Suppressor macrophage (primary cell): ENCODE measurements at places on chromosomes 5 and 9.

GRCh38 chr9:3733039-3733408 lies 207.2 kb upstream of the RFX3 start:
- no peak for DNase-seq

GRCh38 chr5:181221792-181222629 lies 1.1 kb upstream of the TRIM41 start:
- peak; percentile 93 for DNase-seq

DNA sequence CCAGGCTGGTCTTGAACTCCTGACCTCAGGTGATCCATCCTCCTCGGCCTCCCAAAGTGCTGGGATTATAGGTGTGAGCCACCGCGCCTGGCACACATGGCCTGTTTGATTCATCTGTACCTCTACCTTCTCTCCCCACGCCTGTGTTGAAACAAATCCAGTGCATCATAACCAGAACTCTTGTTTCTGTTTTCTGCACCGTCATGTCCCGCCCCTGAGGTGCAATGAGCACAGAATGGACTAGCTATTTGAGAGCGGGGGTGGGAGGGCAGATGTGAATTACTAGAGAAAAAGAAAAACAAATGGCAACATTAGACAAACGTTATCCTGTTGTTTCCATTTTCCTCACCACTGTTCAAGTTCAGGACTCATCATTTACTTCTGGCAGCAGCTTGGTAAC lies 10.7 kb upstream of the FAM193B start:
- DNase-seq: no peak

- no peak for DNase-seq
These were observed 13.4 kb upstream of the JADE2 start for GRCh38 chr5:134511796-134512660.

DNA sequence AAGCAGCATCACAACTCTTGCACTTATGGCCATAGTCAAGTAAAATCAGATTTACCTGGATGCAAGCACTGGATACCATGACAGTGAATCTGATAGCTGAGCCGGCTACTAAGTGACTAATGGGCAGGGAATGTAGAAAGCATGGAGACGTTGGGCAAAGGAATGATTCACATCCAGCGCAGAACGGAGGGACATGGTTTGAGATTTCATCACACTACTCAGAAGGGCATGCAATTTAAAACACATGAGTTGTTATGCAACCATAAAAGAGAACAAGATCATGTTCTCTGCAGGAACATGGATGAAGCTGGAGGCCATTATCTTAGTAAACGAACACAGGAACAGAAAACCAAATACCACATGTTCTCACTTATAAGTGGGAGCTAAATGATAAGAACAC lies 169.1 kb upstream of the PIK3R1 start:
- peak; percentile 90 for DNase-seq

DNA sequence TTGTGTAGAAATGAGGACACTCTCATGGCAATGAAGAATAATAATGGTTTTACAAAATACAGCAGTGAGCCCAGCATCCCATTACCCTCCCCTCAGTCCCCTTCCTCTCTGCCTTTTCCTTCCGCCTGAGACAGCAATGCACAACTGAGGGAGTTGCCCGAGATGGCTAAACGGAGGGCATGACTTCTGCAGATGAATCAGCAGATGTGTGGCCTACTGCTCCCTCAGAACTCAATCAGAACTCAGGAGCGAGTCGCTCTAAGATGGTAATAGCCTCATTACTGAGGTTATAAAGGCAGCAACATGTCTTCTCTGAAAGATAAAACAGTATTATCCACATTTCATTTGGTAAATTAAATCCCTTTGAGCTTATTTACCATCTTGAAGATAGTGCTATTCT lies 326.6 kb downstream of the ENC1 start:
- no peak for DNase-seq
